ENCODE measurements at places on chromosomes 12 and 14. TPM values are rescaled to one million over a fixed set of nuclear protein-coding genes. Genes with fewer than 3 reads are reported as not detected.

DNA sequence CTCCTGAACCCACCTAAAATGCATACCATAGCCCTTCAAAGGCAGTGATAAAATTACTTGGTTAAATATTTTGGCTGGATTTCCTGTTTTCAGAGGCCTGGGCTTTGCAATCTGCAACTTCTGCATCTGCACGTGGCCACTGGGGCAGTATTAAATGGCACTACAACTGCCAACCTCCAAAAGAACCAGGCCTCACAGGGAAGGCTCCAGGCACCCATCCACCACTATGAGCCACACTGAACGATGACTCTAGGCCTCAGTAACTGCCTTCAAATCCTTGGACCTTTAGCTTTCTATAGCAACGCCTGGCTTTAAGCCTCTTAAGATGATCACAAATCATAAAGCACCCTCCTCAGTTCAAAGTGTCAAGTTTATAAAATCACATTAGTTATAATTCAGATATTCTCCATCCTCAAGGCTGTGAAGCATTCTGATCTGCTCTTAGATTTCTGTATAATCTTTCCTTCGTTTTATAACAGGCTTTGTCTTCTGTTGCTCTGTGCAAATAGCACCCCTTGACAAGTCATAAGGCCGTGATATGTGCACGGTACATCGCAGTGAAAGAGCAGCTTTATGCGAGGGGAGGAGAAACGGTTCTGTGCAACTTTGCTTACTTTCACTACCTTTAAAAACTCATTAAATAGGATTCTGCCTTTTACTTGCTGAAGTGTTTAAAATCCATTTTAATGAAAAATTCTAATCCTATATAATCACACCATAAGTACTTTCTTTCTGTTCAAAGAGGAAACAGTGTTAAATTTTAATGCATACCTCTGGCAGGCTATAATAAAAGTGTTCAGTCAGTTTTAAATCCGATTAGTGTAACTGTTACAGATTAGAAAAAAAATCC lies 196.4 kb upstream of the G2E3 start:
- no peak for DNase-seq

RHOJ gene
- not detected for total RNA-seq

DNA sequence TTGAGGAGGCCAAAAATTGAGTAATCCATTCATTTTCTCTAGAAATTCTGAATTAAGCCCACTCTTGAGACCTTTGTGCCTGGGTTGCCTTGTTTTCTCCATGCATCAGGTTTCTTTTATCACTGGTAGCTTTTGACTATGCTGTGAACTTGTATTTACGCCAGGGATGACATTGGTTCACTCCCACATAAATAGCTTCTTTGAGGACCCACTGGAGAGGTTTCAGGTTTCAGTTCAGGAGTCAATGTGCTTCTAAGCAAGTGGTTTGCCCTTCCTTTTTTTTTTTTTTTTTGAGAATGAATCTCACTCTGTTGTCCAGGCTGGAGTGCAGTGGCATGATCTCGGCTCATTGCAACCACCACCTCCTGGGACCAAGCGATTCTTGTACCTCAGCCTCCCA lies 10.2 kb upstream of the SLC17A8 start:
- DNase-seq, result no peak

DNA sequence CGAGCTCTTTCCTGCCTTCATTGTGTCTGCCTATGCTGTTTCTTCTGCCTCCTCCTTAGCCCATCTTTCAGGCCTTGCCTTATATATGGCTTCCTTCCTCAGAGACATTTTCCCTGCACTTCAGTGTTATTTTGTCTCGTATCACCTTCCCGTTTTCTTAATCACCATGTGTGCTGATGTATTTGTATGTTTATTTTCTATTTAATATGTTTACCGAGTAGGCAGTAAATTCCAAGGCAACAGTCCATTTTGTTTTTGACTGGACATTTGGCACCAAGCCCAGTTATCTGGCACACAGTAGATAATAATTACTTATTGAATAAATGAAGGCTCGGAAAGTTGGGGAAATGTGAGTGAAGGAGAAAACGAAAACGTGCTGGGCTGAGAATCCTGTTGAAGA lies 4.6 kb upstream of the POU6F1 start:
- DNase-seq, result no peak

DNA sequence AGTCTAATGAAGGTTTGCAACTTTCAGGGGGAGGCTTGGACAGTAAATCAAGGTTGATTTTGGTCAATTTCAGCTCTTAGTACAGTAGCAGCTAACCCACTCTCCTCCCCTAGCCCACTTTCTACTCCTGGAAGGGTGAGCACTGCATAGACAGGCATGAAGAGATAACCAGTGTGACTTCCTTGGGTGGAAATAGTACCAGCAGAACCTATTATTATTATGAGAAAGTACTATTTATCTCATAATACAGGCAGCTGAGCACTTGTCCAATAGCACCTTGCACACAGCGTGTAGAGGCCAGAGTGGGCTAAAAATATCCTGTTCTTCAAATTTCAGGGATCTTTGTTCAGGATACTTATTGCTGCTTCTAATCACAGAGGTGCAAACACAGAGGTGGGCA lies 96.2 kb upstream of the FKBP4 start:
- DNase-seq, result no peak

GRCh38 chr14:98689951-98690350 lies 582.0 kb downstream of the BCL11B start:
- no peak for DNase-seq

GRCh38 chr12:52264435-52264825 lies 10.0 kb upstream of the KRT86 start:
- peak; percentile 61 for DNase-seq

- DNase-seq, result peak; percentile 55
Measured at GRCh38 chr12:110170535-110171185, 46.5 kb downstream of the IFT81 start.

DNA sequence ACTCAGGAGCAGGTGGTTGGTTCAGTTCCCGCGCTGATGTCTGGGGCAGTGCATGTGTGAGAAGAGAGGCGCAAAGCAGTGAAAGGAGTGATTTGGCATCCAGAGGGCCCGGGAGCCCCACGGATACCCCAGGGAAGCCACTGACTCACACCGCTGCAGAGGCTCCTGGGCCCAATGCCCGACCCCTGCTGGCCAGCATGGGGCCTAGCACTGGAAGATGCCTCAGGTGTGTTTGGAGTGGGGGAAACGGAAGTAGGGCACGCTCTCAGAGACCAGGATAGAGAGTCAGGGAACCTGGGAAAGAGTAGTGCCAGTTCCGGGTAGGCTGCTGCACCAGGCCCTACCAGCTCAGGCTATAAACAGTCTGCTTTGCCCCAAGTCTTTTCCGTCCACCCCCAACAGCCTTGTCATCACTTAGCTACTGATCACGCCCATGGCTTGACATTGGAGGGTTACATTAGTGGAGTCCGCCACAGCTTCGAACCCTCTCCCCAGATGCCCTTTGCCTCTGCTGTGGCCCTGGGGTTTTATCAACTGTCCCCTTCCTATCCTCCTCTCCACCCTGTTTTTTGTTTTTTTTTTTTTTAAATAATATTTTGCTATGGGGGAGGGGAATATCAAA lies 9.5 kb upstream of the CSAD start:
- peak; percentile 76 for DNase-seq

DNA sequence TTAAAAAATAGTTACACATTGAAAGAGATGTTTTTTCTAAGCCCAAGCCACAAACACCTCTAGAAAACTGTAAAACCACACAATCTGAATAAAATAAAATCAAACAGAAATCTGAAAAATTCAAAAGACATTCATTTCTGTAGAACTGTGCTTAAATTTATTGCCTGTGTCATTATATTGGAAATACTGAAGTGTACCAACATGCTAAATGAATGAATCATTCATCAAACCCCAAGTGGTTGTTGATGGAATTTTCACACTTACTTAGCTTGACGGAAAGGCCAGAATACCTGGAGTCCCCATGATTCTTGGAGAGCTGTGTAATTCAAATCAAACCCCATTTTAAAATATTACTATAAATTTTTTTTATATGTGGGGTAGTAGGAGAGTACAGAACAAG lies 2.7 kb downstream of the KITLG start:
- DNase-seq, result no peak

DNA sequence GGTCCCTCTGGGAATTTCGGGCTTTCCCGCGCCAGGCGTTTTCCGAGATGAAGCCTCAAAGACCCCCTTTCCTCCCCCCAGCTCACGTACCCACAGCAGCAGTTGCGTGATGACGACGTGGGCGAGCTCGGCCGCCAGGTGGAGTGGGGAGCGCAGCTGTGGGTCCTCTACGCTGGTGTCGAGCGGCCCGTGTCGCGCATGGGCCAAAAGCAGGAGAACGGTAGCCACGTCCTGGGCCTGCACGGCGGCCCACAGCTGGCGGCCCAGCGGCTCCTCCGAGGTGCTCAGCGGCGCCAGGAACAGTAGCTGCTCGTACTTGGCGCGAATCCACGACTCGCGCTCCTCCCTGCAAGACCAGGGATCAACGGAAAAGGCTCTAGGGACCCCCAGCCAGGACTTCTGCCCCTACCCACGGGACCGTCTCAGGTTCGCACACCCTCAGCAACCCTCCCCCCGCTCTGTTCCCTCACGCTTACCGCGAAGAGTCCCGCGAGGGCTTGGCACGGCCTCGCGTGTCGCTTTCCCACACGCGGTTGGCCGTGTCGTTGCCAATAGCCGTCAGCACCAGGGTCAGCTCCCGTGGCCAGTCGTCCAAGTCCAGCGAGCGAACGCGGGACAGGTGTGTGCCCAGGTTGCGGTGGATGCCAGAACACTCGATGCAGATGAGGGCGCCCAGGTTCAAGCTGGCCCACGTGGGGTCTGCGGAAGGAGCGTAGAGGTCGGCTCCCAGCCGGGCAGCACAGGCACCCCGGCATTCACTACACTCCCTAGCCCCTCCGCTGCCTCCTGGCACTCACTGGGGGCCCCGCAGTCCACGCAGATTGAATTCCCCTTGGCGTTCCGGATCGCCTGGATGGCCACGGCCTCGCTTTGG lies 11.4 kb downstream of the AGAP2 start:
- no peak for DNase-seq

GRCh38 chr12:47981496-47982260 lies 18.3 kb downstream of the TMEM106C start:
- no peak for DNase-seq

- DNase-seq, result no peak
Measured at GRCh38 chr14:51321036-51321435, 81.0 kb downstream of the TMX1 start.

DNA sequence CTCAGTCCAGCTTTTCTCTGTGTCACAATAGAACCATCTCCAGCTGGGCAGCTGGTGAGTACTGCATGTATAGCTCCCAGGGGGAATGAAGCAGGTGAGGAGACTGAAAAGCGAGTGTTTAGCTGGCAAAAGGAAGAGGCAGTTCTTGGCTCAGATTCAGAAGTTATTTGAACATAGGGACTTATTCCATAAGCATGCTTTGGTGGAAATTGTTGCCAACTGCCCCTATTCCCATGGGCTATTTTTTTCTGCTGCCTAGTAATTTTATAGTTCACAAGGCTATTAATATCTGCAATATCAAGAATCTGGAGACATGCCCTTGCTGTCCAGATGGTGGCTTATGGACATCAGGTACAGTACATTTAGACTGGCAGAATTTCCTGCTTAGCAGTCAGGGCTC lies 1112.7 kb downstream of the LRFN5 start:
- no peak for DNase-seq

GRCh38 chr14:69818758-69819191 lies 21.7 kb upstream of the SLC10A1 start:
- peak; percentile 49 for DNase-seq

- DNase-seq, result no peak
Measured at GRCh38 chr12:50841716-50842531, 802 bp upstream of the TMPRSS12 start.

DNA sequence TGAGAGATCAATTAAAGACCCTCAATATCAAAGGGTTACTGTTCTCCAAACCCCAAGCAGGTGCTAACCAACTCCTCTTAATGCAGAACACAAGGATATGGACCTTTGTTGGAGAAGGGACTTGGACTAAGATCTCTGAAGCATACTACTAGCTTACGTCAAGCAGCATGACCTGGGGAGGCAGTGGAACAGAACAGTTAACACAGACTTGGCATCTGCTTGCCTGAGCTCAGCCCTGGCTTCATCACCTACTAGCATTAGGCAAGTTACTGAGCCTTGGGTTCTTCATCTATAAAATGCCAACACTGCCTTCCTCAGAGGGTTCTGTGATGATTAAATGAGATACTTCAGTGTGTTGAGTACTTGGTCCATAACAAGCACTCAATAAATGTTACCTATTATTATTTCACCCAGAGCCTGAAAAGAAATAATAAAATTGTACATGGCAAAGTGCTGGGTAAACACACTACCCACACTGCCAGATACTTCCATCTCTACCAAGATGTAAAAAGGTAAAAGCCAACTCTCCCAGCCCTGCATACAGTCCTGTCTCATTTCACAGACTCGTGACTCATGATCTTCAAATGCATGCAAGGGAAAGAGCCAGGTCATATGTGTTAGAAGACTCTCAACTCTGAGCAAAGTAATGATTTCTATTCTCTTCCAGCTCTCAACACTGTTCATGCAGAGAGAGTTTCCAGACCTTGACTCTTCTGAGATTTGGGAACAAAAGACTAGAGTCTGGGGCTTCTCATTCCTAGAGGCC lies 39.7 kb downstream of the FMNL3 start:
- DNase-seq, result no peak

DNA sequence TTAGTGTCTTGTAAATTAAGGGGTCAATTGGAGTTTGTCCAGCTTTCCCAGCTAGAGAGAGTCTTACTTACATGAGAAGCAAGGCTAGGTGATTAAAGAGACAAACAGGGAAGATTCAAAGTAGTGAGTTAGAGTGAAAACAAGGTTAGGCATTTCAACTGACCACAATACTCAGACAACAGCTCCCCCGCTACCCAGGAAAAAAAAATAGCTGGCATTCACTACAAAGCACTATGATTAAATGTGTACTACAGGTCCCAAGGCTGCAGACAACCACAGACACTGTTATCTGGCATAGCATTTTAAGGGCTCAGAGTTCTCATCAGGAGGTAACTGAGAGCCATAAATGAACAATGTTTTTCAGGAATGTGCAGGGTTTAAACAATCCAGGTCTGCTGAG lies 680.9 kb downstream of the TMEM121 start:
- no peak for DNase-seq

- DNase-seq, result no peak
Measured at GRCh38 chr14:69870613-69871012, 8.6 kb upstream of the SMOC1 start.

- no peak for DNase-seq
Measured at GRCh38 chr14:55800156-55800785, 220.3 kb downstream of the KTN1 start.

GRCh38 chr12:14554281-14555007 lies 13.2 kb downstream of the PLBD1 start:
- peak; percentile 12 for DNase-seq

GRCh38 chr12:6279256-6279628 lies 31.2 kb upstream of the PLEKHG6 start:
- DNase-seq, result no peak

PLEKHD1 gene
- not detected for total RNA-seq

All from LHCN-M2 (cell line).